ENCODE measurements at places on chromosomes 13 and 19. TPM values are rescaled to one million over a fixed set of nuclear protein-coding genes. Genes with fewer than 3 reads are reported as not detected.

The CYP4F2 gene
- total RNA-seq, result 0.14 TPM

The NEK5 gene
- 0.10 TPM for total RNA-seq

- no peak for DNase-seq
Observed at GRCh38 chr13:29195456-29195855, 375.3 kb downstream of the MTUS2 start.

The CRB3 gene
- total RNA-seq, result 2.1 TPM

DNA sequence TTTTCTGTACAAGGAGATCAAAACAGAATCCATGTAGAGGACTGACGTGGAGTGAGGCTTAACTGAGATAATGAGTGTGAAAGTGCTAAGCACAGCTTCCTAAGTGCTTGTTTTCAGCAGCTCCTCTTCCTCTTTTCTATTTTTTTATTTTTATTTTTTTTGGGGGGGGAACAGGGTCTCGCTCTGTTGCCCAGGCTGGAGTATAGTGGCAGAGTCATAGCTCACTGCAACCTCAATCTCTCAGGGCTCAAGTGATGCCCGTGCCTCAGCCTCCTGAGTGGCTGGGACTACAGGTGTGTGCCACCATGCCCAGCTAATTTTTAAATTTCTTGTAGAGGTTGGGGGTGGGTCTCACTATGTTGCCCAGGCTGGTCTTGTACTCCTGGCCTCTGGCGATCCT, 5.6 kb upstream of the FOSB start:
- no peak for DNase-seq

- peak; percentile 69 for DNase-seq
Observed at GRCh38 chr19:19591133-19591825, 27.2 kb downstream of the PBX4 start.

The TMEM255B gene
- total RNA-seq, result 1.1 TPM

- DNase-seq, result no peak
Observed at GRCh38 chr13:48708764-48709163, 55.0 kb downstream of the CYSLTR2 start.

The ANGPTL8 gene
- total RNA-seq, result not detected

DNA sequence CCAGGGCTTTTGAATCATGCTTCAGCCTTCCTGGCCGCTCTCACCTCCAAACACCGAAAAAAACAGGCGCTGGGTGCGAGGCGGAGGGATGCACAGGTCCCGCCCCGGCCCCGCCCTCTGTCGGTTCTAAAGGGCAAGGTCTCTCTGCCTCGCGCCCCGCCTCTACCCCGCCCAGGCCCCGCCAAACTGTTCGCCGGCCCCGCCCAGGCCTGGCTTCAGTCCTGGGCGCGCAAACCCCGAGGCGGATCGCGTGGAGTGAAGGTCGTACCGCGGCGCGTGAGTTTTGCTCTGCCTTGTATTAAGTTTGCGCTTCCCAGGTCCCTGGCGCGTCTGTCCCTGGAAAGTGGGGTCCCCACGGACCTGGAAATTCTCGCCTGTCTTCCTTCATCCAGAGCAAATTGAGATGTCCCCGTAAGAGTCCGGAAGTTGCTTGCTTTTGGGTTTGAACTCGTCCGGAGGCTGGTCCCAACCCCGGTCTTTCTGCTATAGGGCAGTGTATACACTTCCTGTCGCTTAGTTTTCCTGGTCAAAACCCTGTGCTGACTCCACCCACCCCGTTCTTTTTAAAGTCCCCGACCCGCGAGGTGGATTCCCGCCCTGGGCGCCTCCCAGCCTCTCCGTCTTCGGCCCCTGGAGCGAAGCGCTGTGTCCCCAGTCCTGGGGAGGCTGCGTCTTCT, 8.4 kb downstream of the ZNF808 start:
- DNase-seq, result peak; percentile 92

GRCh38 chr19:42068361-42068755, 1.6 kb downstream of the GRIK5 start:
- no peak for DNase-seq

The CD70 gene
- 15.2 TPM for total RNA-seq

DNA sequence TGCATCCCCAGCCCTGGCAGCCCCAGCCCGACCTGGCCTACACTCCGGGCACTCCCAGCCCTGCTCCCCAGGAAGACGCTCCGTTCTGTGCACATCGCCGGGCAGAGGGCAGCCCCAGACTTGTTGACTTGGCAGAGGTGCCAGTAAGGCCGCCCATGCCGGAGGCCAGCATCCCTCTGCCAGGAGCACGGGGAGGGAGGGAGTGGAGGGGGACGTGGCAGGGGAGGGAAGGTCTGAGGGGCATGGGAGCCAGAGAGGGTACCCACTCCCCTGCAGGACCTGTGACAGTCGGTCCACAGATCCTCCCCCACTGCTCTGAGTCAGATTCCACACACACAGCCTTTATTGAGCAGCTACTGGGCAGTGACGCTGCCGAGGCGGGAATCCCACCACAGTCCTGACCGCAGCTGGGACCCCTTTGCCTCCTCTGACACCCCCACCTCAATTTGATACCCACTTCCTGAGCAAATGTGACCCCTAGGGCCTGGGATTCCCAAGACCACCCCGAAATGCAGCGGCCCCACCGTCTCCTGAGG, 1.9 kb upstream of the NKPD1 start:
- no peak for DNase-seq

DNA sequence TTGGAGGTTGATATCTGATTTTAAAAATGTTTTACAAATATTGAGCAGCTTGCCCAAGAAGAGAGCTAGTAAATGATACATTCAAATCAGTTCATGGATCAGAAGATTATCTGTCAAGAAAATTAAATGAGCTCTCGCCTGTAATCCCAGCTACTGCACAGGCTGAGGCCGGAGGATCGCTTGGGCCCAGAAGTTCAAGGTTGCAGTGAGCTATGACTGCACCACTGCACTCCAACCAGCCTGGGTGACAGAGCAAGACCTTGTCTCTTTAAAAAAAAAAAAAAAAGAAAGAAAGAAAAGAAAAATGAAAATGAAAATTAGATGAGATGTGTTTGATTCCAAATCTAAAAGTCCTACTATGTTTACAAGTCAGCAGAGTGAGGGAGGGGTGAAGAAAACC, 2.4 kb downstream of the SPART start:
- no peak for DNase-seq

GRCh38 chr13:98800078-98800477, 47.6 kb upstream of the SLC15A1 start:
- DNase-seq, result no peak

The SPRED3 gene
- total RNA-seq, result 0.45 TPM

DNA sequence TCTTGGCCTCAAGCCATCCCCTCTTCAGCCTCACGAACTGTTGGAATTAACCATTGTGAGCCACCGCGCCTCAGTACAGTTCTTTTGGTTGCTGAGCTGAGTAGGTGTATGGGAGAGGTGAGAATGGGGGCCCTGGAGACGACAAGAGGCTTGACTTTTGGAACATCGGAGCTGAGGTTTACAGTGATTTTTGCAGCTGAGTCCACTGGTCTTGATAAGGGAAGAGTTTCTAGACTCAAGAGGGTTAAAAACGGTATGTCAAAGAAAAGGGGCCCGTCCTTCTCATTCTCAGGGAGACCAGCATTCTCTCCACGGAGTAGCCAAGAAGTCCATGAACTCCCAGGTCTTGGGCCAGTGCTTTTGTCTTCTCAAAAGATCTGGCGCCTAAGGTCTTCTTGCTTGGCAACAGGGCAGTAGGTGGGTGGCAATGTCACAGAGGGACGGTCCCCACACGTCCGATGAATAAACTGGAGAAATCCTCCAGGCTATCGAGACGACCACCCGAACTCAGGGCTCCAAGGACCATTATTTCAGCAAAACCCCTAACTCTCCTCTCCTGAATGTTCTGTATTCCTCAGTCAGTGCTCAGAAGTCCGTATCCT, 6.4 kb upstream of the QTRT1 start:
- no peak for DNase-seq

DNA sequence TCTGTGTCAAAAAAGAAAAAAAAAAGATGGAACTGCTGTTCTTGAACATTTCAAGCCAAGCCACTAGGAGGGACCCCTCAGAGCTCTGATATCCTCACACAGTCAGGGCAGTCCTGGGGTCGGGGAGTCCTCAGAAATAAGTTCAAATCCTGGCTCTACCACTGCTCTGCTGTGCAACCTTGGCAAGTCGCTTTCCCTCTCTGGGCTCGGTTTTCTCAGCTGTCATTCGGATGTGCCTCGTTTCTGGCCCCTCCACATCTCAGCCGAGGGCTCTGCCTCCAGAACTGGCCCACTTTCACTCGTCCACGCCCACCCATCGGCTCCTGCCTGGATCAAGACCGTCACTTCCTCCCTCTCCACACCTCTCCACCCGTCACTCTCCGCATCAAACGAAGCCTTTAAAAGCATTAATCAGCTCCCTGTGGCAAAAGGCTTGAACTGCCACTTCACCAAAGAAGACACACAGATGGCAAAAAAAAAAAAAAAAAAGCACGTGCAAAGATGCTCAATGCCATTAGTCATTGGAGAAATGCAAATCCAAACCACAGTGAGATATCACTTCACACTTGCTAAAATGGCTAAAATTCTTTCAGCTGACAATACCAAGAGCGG, 7.4 kb upstream of the ZNRF4 start:
- DNase-seq, result no peak

GRCh38 chr19:20250121-20250520, 83.1 kb downstream of the ZNF486 start:
- no peak for DNase-seq

GRCh38 chr19:54431255-54431838, 16.1 kb downstream of the TTYH1 start:
- DNase-seq, result no peak

The SH2D3A gene
- total RNA-seq, result 26.1 TPM

The ILF3 gene
- 527 TPM for total RNA-seq

GRCh38 chr13:76696370-76696769, 189.8 kb downstream of the KCTD12 start:
- DNase-seq, result no peak

The SERPINE3 gene
- total RNA-seq, result not detected

The GSX1 gene
- not detected for total RNA-seq

The IZUMO1 gene
- not detected for total RNA-seq

The PRTN3 gene
- not detected for total RNA-seq

The ZNF14 gene
- total RNA-seq, result 7.9 TPM

DNA sequence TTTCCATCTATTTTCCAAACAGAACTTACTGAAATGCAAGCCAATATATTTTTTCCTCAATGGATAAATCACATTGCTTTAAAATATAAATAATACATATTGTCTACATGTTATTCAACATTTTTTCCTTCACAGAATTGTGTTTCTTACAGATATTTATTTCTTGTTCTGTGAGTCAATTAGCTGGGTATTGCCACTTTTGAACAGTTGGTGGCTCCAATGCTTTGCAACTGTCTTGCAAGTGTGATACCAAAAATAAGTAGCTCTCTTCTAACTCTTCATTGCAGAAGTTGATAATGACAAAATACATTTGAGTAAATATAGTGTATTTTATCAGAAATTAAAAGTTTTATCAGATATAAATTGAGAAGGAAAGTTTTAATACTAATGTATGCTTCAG, 17.1 kb upstream of the GPC5 start:
- no peak for DNase-seq

- peak; percentile 71 for DNase-seq
Observed at GRCh38 chr19:58181902-58182576, 822 bp upstream of the ZNF274 start.

- no peak for DNase-seq
Observed at GRCh38 chr13:73286942-73287620, 228.3 kb downstream of the KLF5 start.

- DNase-seq, result peak; percentile 63
Observed at GRCh38 chr19:12899891-12900518, 9.0 kb downstream of the GCDH start.

- no peak for DNase-seq
Observed at GRCh38 chr13:67148161-67148571, 82.0 kb downstream of the PCDH9 start.

All from activated naive CD8-positive, alpha-beta T cell treated with anti-CD3 and anti-CD28 coated beads for 36 hours (primary cell).